ENCODE measurements at places on chromosomes 11 and 22.

GRCh38 chr11:113189909-113190667 lies 124.3 kb upstream of the TTC12 start:
- DNase-seq: no peak

GRCh38 chr11:100923555-100923954 lies 206.1 kb downstream of the PGR start:
- no peak for DNase-seq

DNA sequence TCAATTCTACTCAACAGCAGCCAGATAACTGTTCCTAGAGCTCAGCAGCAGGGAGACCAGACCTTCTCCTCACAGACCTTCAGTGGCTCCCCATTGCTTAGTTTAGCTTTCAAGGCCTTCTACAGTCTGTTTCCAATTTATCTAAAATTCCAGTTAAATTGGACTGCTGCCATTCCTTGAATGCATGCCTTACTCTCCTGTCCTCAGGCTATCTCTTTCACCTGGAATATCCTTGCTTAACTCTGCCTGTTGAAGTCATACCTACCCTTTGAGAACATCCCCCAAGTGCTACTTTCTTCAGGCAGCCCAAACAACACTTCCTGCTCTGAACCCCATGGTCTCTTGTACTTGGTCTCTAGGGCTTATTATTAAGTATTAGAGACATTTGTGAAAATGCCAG lies 120.7 kb upstream of the TENM4 start:
- no peak for DNase-seq

GRCh38 chr11:1592628-1593027 lies 5.5 kb downstream of the KRTAP5-2 start:
- DNase-seq: no peak

Data from activated CD8-positive, alpha-beta memory T cell treated with anti-CD3 and anti-CD28 coated beads for 1 hour (primary cell).